ENCODE measurements at places on chromosomes 1 and 21.

DNA sequence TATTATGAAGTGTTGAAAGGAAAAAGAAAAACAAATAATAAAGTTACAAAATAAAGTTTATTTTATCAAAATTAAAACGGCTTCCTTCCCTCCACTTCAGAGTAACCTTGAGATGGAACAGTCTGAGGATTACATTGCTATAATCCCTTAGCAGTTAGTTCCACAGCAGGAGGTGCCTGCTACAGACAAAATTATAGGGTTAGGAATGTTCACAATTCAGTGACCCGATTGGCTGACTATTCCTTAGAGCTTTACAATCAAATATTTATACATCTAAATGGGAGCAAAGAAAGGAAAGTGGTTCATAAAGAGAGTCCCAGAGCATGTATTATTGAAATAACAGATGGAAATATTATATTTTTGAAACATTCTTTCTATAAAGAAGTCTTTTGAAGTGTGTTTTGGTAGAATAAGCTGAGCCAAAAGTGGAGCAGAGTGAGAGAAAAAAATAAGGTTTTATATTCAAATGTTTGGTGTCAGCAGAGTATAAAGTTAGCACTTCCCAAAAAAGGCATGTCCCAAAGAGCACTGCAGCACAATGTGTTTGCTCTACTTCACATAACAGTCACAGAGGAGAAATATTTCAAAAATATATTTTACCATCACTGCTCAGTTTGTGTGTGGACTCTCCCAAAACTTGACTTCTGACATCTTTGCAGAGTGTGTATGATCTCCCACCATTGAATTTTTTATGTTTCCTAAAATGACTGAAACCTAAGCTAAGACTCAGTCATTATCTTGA is 71.4 kb upstream of the GORAB start:
- no peak for DNase-seq

DNA sequence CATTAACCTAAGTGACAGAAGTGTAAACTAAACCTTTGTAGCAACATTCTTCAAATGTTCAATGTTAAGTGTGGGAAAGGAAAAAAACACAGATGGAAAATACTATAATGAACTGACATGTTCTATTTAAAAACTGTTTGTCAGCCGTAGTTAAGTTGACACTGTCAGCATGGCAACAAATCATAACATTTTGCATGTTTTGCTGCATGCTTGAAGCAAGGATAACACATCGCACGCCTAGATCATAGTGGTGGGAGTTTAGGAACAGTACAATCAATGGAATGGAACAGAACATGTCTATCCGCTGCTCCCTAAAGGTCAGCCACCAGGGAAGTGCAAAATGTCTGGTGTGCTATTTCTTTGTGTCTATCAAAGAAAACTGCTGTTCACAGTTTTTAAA is 62.5 kb upstream of the ESRRG start:
- no peak for DNase-seq

- no peak for DNase-seq
These were observed 19.7 kb downstream of the BCAR3 start for GRCh38 chr1:93661829-93662474.

- DNase-seq: no peak
These were observed 118.3 kb downstream of the TIAM1 start for GRCh38 chr21:31225713-31226112.

GRCh38 chr1:159921700-159922504 is 3.4 kb downstream of the TAGLN2 start:
- no peak for DNase-seq

GRCh38 chr1:79353224-79353623 is 346.7 kb upstream of the ADGRL4 start:
- no peak for DNase-seq

- DNase-seq: no peak
These were observed 43.2 kb downstream of the TMCO4 start for GRCh38 chr1:19756480-19756879.

DNA sequence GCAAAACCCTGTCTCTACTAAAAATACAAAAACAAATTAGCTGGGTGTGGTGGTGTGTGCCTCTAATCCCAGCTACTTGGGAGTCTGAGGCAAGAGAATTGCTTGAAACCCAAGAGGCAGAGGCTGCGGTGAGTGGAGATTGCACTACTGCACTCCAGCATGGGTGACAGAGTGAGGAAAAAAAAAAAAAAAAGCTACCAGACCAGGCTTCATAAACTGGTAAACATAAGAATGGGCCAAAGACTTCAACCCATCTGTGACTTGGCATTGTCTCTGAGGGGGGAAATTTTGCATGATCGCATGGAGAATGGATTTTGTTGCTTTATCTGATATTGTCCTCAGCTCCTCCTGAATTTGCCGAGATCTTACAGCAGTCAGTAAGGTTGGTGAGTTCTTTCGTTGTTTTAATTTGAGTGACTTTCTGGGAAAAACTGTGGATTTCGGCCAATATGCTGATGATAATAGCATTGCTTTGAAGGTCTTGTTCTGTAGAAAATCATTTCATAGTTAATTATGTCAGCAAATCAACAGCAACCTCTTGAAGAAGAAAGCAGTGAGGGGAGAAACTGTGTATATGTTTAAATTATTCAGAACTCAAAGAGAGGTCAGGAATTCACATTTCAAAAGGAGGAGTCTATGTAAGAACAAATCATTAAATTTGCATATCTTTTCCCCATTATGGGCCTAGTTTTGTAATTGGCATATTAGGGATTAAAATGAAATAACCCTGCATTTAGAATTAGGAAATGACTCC is 13.1 kb downstream of the FGGY start:
- no peak for DNase-seq

DNA sequence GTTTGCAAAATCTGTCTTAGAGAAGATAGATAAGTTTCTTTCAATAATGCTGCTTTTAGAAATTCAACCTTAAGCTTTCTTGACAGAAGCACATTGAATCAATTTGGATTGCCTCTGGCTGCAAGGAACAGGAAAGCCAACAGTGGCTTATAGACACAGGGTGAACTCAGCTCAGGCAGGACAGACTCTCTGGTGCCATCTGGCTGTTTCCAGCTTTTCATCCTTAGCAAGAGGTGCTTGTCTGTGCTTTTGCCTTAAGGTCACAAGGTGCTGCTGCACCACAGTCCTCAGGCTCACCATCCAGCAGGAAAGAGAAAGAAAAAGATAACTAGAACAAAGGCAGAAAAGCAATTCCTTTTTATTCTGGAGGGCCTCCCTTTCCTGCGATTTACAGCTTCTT is 93.7 kb upstream of the ETS2 start:
- DNase-seq: no peak

DNA sequence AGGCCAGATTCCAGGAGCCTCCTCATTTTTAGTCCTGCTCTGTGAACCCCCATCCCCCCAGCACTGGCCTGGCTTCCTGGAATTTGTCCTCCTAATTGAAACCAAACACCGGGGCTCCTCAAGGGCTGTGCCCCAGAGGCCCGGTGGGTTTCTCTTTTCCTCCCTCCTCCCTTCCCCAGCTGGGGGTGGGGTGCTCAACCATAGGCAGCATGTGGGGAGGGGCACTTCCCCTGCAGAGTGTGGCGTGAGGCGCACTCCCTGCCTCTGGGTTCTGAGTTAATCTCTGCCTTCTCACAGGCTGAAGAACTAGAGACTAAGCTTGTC is 67.5 kb upstream of the ACOT11 start:
- DNase-seq: no peak

- DNase-seq: no peak
These were observed 62.5 kb downstream of the SCCPDH start for GRCh38 chr1:246786606-246787238.

DNA sequence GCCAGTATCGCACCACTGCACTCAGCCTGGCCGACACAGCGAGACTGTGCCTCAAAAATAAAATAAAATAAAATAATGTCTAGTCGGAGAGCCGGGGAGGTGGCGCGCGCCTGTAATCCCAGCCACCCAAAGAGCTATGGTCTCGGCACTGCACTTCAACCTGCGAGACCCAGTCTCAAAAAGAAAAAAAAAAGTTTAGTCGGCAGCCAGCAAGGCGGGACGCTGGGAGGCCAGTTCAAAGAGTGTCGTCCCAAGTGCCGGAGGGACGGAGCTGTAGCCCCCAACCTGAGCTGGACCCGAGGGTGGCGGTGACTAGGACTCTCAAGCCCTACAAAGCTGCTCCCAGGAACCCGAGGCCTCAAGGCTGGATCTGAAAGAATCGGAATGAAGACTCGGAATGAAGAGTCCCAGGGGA is 632 bp upstream of the FALEC start:
- DNase-seq: no peak

DNA sequence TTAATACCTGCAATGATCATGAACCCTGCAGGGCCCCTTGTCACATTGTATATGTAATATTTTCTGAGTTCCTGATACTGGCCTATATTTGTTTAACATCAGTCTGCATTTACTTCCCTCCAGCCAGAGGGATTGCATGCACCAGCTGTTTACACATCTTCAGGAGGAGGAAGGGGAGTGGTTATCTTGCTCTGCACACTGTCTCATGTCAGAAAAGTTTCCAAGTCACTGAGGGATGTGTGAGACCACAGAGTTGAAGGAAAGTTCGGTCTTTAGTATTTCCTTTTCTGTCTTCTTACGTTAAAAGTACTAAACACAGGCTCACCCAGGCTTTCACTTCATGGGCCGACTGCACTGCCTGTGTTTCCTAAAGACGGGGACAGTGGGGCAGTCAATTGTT is 574.1 kb downstream of the LMO4 start:
- DNase-seq: no peak

GRCh38 chr1:86146566-86146965 is 10.0 kb downstream of the COL24A1 start:
- no peak for DNase-seq

- no peak for DNase-seq
These were observed 209.8 kb upstream of the PRMT6 start for GRCh38 chr1:106846656-106847055.

DNA sequence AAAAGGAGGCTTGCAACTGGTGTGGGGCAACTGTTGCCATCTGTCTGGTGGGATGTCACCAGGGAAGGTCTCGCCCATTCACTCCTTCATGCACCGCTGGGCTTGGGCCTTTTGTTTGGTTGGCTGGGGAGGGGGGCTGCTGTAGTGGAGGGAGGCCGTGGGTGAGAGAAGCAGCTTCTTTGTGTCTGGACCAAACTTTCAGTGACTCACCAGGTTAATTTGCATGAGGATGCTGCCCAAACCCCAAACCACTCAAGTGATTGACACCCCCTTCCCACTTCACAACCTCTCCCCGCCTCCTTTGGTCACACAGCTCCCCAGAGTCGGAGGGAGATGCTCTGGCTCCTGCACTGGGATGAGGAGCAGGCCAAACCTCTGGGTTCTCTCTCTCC is 19.7 kb downstream of the BTG2 start:
- no peak for DNase-seq

- DNase-seq: no peak
These were observed 60.6 kb downstream of the SIM2 start for GRCh38 chr21:36759348-36760083.

GRCh38 chr21:36059823-36060158 is 535 bp downstream of the SETD4 start:
- DNase-seq: no peak

- no peak for DNase-seq
These were observed 48.5 kb upstream of the ACOT11 start for GRCh38 chr1:54499360-54500106.

DNA sequence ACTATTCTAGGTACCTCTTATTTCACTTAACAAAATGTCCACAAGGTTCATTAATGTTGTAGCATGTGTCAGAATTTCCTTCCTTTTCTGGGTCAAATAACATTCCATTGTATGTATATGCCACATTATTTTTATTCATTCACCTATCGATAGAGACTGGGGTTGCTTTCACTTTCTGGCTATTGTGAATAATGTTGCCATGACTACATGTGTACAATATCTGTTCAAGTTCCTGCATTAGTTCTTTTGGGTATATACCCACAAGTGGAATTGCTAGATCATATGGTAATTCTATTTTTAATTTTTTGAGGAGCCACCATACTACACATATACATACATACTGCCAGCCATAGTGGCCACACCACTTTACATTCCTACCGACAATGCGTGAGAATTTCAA is 158.4 kb downstream of the ZZZ3 start:
- no peak for DNase-seq

GRCh38 chr1:205076245-205076761 is 8.0 kb downstream of the TMEM81 start:
- no peak for DNase-seq

GRCh38 chr1:8754247-8754650 is 63.2 kb downstream of the RERE start:
- no peak for DNase-seq

DNA sequence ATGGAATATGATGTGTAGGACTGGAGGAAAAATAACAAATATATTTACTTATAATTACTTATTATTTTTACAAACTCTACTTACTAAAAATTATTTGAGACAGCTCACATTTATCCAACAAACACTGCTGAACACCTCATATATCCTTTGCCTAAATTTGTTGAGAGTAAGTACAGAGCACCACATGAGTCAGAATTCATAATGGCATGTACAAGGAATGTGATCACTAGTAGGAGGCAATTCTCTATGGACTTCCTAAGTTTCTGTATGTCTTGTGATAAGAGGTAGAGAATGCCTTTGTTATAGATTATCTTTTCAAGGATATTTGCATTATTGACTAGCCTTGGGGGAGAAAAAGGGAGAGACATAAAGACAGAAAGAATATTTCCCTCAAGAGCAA is 8.2 kb upstream of the ST6GALNAC3 start:
- no peak for DNase-seq

DNA sequence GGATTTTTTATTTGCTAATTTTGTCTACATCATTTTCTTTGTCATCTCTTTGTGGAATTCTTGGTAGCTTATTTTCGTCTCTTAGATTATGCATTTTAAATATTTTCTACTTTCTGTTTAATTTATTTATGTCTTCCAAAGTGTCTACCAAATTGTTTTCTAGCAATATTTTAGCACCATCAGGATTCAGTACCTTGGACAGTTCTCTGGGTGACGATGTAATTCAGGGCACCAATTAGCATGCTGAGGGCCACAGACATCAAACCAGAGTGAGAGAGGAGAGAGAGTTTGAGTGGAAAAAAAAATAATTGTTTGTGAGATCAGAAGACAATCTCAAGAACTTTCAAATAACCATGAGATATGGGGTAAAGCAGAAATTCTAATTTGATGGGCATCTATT is 169.8 kb upstream of the CXADR start:
- DNase-seq: no peak

DNA sequence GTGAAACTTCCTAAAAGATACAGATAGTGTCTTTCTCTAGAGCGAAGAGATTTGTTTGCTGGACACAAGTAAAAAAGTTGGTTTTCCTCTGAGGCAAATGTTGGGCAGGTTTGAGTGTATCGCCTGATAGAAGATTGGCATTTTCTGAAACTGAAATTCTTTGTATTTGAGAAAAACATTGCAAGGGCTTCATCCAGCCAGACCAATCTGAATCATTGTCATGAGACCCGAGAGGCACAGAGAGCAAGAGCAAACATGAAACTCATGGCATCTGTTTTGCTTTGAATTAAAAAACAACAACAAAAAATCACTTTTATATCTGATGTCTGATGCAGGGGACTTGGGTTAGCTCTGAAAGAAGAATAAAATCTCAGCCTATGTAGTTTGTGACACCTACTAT is 379.3 kb upstream of the NCAM2 start:
- no peak for DNase-seq

DNA sequence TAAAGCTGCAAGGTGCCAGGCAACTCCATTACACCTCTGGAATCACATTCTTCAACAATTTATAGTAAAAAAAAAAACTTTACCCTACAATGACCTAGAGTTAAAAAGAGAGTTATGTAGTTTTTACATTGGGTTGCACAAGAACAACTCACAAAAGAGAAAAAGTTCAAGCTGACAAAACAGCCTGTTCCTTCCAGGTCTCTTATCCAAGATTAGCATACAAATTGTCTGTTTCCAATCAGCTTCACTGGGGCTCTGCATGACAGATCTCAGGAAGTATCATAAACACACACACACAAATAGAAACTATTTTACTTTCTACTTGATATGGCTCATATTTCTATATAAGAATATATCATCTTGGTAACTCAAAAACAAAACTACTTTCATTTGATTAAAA is 154.6 kb downstream of the PCNX2 start:
- DNase-seq: no peak
